ENCODE measurements at places on chromosomes 3 and 15. TPM values are rescaled to one million over a fixed set of nuclear protein-coding genes. Genes with fewer than 3 reads are reported as not detected.

The RHCG gene
- total RNA-seq = not detected

The ACVR2B gene
- 2.7 TPM for total RNA-seq

The GOLGA6L4 gene
- total RNA-seq = 5.0 TPM

The GOLGA8Q gene
- 0.67 TPM for total RNA-seq

The CASR gene
- not detected for total RNA-seq

The EPHB1 gene
- total RNA-seq = 3.7 TPM

The CHRD gene
- total RNA-seq = 18.6 TPM

The NDN gene
- 55.3 TPM for total RNA-seq

DNA sequence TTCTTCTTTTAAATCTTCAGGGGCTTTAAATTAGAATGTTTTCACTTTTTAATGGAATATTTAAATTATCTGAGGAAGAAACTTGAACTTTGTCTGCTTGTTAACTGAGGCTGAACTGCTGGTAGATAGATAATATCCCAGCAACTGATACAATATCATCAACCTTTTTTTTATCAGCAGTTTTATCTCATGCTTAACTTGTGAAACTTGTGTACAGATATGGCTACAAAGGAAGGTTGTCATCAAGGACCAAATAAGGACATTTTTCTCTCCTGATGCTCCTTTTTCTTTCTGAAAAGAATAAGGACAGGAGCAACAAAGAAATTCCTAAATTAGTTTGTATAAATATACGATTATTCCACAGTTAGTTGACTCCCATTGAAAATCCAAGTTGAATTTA lies 66.4 kb upstream of the KBTBD8 start:
- no peak for DNase-seq

DNA sequence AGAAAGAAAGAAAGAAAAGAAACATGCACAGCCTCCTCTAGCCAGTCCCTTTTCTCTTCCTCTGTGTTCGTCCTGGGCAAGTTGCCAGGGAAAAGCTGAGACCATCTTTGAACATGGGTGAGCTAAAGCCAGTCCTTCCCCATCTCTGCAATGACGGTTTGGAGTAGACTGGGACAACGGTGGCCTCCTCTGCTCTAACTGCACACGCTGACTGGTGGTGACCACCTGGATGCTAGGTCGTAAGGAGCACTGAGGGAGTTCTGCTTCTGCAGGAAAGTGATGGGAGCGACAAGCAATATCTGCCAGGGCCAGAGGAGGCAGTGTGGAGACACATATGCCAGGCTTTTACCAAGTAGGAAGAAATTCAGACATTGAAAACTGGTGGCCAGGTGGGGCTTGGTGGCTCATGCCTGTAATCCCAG lies 111.7 kb downstream of the NUP210 start:
- peak; percentile 70 for DNase-seq

DNA sequence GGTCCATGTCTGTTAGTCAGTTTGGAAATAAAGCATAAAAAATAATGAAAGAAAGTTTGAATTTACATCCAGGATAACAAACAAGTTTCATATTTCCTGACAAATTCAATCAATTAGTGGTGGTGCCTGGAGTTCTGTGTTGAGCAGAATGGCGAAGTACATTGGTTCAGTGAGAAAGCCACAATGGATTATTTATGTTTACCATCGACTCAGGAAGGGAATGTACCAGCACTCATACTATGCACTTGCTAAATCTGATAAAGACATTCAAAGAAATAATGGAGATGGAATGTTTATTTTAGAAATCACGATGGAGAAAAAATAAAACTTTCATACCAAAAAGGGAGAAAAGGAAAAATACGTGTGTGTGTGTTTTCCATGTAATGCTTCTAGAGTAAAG lies 45.3 kb upstream of the MME start:
- DNase-seq = no peak

GRCh38 chr3:109384164-109384563 lies 46.8 kb upstream of the DPPA4 start:
- DNase-seq = no peak

GRCh38 chr3:152703245-152703890 lies 131.6 kb upstream of the P2RY1 start:
- DNase-seq = no peak

- no peak for DNase-seq
These were observed 91.5 kb downstream of the DLG1 start for GRCh38 chr3:197206913-197207312.

DNA sequence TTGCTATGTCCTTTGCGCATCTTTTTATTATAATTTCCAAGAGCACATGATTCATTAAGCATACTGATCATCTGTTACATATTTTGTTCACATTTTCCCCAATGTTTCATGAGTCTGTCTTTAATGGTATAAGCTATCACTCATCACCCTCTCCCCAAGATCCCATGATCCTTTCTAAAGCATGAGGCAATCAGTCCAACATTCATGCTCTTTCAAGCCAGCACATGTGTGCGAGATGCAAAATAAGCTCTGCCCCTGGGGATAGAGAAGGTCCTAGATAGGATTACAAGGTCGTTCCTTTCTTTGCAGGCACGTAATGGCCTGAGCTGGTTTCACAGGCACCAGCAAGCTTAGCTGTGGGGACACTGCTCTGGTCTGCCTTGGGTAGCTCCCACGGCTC lies 32.2 kb upstream of the B3GNT5 start:
- DNase-seq = no peak

DNA sequence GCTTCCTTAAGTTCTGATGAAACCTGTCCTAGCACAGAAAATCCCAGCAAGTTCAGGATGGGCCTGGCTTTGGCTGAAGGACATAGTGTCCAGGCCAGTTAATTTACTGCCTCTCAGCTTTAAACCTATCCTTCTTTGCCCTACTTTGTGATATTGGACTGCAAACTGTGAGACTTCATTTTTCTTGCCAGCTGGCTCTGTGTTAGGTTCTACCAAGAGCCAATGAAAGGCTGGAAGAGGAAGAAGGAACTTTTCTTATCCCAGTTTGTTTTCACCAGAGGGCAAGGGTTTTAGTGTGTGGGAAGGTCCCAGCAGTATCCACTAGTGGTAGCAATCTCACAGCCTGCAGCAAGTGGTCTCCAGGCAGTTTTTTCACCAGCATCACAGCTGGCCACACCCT lies 18.2 kb downstream of the DCUN1D1 start:
- DNase-seq = no peak

DNA sequence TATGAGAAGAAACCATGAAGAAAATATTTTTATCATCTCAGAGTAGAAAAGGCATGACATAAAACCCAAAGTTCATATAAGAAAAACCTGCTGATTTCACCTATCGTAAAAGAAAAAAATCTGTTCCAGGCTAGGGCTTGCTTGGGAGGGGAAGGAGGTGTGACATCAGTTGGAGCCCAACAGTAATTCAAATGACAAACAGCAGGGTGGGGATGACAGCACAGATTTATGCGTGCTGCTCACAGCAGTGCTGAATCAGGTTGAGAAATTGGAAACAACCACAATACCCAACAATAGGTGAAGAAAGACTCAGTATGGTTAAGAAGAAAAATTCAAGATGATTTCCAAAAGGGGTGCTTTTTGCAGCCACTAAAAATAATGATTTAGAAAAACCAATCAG lies 172.4 kb downstream of the PDE8A start:
- DNase-seq = no peak

DNA sequence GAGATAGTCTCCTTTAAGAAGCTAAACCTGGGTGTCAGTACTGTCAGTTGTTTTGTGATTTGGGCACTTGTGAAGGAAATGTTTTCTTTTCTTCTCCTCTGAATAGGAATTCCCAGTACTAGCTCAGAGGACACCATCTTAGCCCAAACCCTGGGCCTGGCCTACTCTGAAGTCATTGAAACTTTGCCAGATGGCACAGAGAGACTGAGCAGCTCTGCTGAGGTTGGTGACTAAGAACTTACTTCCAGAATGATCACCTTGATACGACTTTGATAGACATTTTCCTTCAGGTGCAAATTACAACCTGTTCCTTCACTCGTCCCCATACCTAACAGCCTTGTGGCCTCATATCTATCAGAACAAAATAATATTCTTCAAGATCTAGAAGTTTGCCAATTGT lies 100.2 kb downstream of the LARS2 start:
- no peak for DNase-seq

DNA sequence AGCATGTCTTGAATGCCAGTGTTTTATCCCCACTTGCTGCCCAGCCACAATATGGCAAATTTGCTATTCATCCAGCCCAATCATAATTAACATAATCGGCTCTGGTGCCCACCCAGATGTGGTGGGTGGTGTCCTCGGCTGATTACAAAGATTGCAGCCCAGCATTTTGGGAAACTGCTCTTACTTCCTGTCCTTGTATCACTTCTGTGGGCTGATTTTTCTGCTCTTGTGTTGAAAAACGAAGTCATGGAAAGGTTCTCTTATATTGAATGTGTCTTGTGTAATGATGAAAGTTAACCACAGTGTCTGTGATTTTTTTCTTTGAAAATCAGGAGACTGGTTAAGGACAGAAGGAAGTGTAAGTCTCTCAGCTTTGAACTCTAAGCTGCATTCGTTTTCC lies 141.7 kb downstream of the CACNA2D3 start:
- no peak for DNase-seq

DNA sequence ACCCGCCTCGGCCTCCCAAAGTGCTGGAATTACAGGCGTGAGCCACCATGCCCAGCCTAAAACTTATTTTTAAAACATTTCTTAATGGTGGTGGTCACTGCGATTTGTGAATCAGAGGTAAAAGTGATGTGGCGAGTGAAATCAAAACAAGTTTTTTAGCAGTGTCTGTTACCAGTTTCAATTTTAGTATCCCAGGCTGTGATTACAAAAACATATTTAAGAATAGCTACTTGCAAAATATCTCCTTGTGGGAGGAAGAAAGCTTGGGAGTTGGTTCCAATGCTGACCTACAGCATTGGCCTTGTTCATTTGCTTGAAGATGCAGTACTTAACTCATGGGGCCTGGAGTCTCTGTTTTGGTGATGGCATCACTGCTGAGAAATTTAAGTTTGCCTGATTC lies 4.5 kb downstream of the RAB7A start:
- no peak for DNase-seq

GRCh38 chr3:105970283-105970682 lies 101.5 kb upstream of the CBLB start:
- DNase-seq = no peak

GRCh38 chr15:29670998-29671981 lies 151.0 kb downstream of the TJP1 start:
- no peak for DNase-seq

DNA sequence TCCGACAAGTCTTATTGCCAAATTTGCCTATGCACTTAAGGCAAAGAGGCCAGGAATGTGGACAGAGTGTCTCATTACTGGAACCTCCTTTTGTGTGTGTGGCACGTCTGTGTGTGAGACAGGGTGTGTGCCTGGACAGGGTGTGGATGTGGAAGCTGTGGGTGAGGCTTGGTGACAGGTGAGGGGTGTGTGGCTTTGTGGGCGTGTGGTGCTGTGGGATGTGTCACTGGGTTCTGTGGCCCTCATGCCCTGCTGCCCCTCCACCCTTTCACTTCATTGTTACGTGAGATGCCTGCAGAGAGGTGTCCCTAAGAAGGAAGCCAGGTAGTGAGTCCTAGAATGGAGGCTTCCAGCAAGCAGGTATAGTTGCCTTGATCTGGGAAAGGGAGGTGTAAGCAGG lies 244.0 kb upstream of the CHRNA7 start:
- DNase-seq = no peak

GRCh38 chr15:70547846-70548487 lies 215.4 kb downstream of the UACA start:
- DNase-seq = no peak

DNA sequence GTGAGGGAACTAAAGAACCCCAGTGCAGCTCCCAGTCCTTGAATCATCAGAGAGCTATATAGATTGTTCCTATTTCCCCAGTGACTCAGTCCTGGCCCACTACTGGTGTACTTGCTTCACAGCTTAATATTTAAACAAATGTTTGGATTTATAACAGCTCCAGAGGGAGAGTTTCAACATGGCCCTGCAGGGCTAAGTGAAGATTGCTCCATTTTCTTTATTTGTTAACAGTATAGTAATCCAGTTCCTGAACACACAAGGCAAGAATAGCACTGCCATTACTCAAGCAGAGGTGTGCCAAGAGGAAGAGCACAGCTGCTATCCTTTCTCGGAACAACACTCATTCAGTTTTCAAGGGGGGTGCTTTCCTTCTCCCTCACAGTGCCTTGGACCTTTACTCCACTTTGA lies 6.5 kb downstream of the SQOR start:
- no peak for DNase-seq

DNA sequence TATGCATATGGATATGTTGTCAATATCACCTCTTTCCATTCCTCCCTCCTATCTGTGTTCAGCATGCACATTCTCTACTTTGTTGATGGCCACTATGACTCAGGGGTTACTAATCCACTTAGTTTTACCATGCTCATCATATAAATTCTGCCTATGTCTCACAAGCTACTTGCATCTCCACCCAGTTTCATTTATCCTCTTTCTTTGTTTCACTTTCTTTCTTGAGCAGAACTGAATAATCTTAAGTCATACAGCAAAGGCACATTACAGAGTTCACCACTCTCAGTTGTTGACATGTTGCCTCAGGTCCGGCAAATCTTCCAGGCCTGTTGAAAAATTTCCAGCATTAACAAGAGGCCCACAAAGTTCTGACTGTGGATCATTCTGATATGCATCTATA lies 71.5 kb downstream of the SSR3 start:
- DNase-seq = no peak

DNA sequence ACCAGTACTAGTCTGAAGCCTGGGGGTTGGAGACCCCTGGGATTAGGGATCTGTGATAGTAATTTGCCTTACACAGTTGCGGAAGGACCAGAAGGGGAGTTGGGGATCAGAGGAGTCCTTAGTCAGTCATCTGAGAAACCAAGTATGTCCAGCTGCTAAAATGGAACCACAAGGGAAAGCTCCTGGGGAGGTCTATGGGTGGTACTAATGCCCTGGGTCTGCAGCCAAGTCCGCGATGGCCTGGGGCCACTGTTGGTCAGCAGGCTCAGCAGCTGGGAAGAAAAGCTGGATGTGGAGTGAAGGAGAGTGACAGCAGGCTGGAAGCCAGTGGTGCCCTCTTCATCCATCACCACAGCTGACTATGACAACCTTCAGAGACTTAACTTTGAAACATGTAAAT lies 2.2 kb upstream of the ANKDD1A start:
- no peak for DNase-seq

GRCh38 chr3:120908030-120908794 lies at the start of gene STXBP5L:
TSS of gene STXBP5L (plus strand) at chr3:120908205. CDS start at chr3:120909579, 1,374 bp downstream.
- peak; percentile 85 for DNase-seq

DNA sequence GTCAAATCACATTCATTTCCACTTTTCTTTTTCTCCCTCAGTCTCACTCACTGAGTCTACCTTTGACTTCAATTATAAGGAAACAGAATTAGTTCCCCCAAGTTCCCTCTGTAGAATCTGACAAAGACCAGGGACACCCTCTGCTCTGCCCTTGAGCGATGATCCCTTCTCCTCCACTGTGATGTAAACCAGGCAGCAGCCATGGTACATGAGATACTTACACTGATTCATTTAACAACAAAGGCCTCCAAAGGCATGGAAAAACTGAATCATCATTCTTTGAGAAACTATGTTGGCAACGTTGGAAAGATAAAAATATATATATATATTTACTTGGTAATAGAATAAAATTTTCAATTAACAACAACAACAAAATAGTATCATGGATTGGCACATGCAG lies 84.1 kb downstream of the P3H2 start:
- no peak for DNase-seq
